ENCODE measurements at places on chromosomes 2 and 18. TPM values are rescaled to one million over a fixed set of nuclear protein-coding genes. Genes with fewer than 3 reads are reported as not detected.

SCTR gene
- not detected for total RNA-seq

MPP4 gene
- total RNA-seq: not detected

TBR1 gene
- not detected for total RNA-seq

GALNT1 gene
- total RNA-seq: 28.2 TPM

B4GALT6 gene
- 1.2 TPM for total RNA-seq

ANKRD62 gene
- not detected for total RNA-seq

MC4R gene
- total RNA-seq: not detected

AMER3 gene
- not detected for total RNA-seq

MEP1B gene
- not detected for total RNA-seq

G6PC2 gene
- not detected for total RNA-seq

TTC39C gene
- 151 TPM for total RNA-seq

GULP1 gene
- total RNA-seq: 0.13 TPM

CRYGD gene
- total RNA-seq: not detected

SULT1C2 gene
- total RNA-seq: not detected

SLC39A6 gene
- total RNA-seq: 18.0 TPM

HOXD9 gene
- not detected for total RNA-seq

MERTK gene
- total RNA-seq: 0.73 TPM

ADAM23 gene
- 14.2 TPM for total RNA-seq

ABCG8 gene
- total RNA-seq: not detected

KIF1A gene
- total RNA-seq: 0.58 TPM

ILKAP gene
- total RNA-seq: 120 TPM

STPG4 gene
- not detected for total RNA-seq

ALLC gene
- total RNA-seq: not detected

LDAH gene
- total RNA-seq: 17.1 TPM

UGT1A3 gene
- total RNA-seq: not detected

ECEL1 gene
- total RNA-seq: 0.19 TPM

SLC16A14 gene
- total RNA-seq: 0.33 TPM

EHD3 gene
- 4.1 TPM for total RNA-seq

GPR35 gene
- 9.5 TPM for total RNA-seq

TMEM182 gene
- 5.7 TPM for total RNA-seq

ANKRD30B gene
- not detected for total RNA-seq

FLACC1 gene
- 8.0 TPM for total RNA-seq

SMAD2 gene
- total RNA-seq: 113 TPM

PROKR1 gene
- not detected for total RNA-seq

CYS1 gene
- not detected for total RNA-seq

LRATD1 gene
- 0.06 TPM for total RNA-seq

TUBA4B gene
- total RNA-seq: not detected

LAMA1 gene
- total RNA-seq: 0.43 TPM

REG3A gene
- not detected for total RNA-seq

DUSP2 gene
- 37.2 TPM for total RNA-seq

GALNT3 gene
- 3.5 TPM for total RNA-seq

TNS1 gene
- 0.28 TPM for total RNA-seq

OTOS gene
- total RNA-seq: not detected

CCNT2 gene
- total RNA-seq: 51.7 TPM

NMUR1 gene
- 3.0 TPM for total RNA-seq

DLX2 gene
- 0.19 TPM for total RNA-seq

PLEKHH2 gene
- 0.96 TPM for total RNA-seq

TMEM169 gene
- 4.3 TPM for total RNA-seq

C2orf68 gene
- total RNA-seq: 62.4 TPM

IL1R2 gene
- 0.44 TPM for total RNA-seq

RND3 gene
- 0.90 TPM for total RNA-seq

STAT4 gene
- 83.6 TPM for total RNA-seq

NTSR2 gene
- not detected for total RNA-seq

LIMS4 gene
- 0.76 TPM for total RNA-seq

OSBPL6 gene
- total RNA-seq: 0.08 TPM

EVX2 gene
- total RNA-seq: not detected

IL1B gene
- total RNA-seq: not detected

MAL gene
- total RNA-seq: 147 TPM

Data from T-cell (primary cell).